Cardiac septum (tissue), 1 donor: ENCODE measurements at places on chromosomes 16 and 17. TPM values are rescaled to one million over a fixed set of nuclear protein-coding genes. Genes with fewer than 3 reads are reported as not detected.
A peak's percentile ranks its signal among the peaks of the same experiment; 100 is the strongest.

The DPEP3 gene
- total RNA-seq, result not detected

GRCh38 chr16:75364286-75364791 lies 69.0 kb downstream of the CFDP1 start:
- no peak for DNase-seq

GRCh38 chr16:47815655-47816054 lies 340.1 kb downstream of the ABCC12 start:
- DNase-seq, result no peak

DNA sequence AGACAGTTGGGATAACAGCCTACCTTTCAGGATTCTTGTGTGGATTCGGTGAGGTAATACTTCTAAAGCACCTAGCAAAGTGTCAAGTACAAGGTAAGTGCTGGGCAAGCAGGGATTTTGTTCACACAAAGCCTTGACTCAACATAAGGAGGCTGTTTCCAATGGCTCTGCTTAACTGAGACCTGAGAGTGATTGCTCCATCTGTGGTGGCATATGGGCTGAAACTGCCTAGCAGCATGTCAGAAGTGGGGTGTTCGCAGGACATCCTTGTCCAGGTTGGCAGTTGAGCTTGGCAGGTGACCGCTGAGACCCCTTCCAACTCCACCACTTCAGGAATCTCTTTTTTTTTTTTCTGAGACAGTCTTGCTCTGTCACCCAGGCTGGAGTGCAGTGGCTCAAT lies 19.8 kb downstream of the IL4R start:
- no peak for DNase-seq

The ITGAL gene
- 2.9 TPM for total RNA-seq

DNA sequence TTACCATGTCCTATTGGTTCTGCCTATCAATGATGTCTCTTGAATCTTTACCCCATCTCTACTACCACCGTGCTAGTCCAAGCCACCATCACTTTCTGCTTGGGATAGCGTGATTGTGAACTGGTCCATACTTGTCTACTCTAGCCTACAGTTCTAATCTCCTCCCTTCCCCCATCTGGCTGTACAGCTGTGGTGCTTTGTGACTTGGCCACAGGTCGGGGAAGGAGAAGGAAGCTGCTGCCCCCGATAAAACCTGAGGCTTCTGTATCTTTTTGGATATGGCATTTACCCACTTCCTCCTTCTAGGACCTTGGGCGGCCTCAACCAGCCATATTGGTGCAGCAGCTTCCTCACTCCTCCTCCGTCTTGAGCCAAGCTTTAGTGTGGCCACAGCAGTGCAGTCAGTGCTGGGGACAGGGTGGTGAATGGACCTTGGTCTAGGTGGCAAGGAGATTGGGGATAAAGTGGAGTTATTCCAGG lies 314 bp upstream of the ITGA2B start:
- no peak for DNase-seq

DNA sequence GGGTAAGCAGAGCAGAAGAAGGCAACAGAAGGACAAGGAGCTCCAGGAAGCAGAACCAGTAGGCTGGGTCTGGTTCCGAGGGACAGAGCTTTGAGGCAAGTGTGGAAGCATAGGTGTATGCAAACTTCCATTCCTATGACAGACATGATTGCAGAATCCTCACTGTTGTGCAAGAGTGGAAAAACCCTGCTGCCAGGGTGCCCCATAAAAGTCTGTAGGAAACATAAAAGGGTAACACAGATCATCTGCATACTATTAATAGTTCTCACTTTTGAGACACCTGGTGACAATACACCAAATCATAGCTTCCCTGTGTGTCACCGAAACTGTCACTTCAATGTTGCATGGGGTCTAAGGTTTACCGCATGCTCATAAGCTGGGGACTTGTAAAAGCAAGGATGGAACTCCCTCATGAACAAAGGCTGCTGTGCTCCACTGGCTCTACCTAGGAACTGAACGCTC lies 39.7 kb downstream of the ARHGAP17 start:
- peak; percentile 57 for DNase-seq

DNA sequence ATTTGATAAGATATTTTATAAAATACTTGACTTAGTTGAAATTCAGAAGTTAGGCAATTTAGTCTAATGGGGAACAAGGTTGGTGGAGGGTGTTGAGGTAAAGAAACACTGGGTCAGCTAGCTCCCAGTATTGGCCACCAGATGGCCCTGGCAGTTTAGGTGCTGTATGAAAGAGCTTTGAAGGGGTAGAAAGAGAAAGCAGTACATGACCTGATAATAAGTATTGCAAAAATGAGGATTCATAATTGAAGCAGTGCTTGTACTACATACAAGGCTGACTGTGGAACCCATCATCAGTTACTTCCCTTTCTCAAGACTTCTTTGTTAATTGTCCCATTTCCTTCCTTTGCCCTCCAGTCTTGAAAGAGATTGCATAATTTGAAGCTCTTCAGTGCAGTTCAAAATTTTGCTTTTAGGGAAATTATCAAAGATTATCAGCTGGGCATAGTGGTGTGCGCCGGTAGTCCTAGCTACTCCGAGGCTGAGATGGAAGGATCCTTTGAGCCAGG lies 29.4 kb downstream of the TANC2 start:
- DNase-seq, result no peak

DNA sequence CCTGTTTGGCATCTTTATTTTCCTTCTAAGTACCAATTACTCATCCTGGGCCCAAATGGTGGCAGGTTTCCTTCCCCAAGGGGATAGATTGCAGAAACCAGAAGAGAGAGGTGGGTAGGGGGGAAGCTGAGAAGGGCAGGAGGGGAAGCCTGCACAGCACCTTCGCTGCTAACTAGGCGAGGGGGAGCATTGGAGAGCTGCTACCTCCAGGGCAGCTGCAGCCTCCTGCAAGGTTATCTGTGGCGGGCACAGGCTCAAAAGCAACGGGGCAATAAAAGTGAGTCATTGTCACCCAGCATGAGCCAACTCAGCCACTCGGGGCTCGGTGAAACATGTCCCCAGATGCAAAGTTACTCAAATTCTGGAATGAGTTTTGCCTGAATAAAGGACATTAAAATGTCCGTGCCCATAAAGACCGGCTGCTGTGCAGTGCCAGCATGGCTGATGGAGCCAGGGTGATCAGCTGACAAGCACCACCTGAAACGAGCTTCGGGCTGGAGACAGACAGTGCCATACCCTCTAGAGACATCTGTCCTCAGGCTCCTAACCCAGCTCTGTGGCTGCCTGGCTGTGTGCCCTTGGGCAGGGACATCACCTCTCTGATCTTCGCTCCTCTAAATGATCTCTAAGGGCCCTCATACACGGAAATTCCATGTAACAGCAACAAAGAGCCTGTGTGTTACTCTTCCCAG lies 68.1 kb upstream of the GRIN2A start:
- DNase-seq, result no peak

The GNG13 gene
- not detected for total RNA-seq

DNA sequence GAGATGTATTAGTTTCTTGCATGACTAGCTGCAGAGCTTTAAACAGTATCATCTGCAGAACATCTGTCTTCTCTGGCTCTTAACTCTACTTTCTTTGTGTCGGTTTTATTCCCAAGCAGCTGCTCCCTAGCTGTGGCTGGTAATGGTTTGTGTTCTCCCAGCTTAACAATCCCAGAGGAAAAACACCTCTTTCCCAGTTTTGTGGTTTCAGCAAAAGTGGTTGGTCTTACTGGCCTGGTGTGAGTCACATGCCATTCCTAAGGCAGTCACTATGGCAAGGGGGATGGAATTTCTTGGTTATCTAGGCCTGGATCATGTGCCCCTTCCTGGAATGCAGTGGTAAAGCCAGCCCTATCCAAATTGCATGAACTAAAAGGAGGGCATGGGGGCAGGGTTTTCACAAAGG lies 27.5 kb downstream of the OMG start:
- no peak for DNase-seq

DNA sequence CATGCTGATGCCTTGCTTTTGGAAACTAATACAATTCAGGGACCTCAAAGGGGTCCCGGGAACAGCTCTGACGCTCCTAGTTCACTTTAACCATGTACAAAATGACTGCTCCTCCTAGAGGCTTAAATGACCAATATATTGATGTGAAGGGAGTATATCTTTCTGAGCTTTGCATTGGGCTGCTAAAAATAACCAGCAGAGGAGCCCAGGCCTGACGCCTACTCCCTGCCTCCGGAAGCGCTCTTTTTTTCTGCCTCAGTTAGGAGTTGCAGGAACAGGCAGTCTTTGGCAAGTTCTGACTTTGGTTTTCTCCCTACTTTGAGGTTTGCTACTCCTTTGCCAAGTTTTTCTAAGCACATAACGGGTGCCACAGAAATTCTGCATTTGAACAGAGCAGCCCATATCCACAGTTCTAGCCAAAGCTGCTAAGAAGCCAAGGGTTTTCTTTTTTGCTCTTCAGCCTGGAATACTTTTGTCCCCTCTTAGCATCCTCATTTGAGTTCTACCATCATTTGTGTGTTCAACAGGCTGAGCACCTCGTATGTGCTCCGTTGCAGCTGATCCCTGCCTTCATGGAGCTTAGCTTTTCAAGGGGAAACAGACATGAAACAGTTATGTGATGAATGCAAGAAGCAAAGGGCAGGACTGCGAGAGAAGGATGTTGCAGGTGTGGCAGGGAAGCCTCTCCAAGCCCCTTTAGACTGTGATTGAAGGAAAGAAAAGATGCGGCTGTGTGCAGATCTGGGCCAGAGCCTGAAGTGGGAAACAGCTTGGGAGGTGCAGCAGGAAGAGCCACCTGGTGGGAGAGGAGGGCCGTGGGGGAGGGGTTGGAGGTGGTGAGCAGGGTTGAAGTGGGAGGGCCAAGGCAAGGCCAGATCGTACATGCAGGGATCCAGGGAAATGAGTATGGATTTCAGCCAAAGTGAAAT lies 2.8 kb upstream of the NAGPA start:
- no peak for DNase-seq

The SLFN14 gene
- total RNA-seq, result 0.08 TPM

DNA sequence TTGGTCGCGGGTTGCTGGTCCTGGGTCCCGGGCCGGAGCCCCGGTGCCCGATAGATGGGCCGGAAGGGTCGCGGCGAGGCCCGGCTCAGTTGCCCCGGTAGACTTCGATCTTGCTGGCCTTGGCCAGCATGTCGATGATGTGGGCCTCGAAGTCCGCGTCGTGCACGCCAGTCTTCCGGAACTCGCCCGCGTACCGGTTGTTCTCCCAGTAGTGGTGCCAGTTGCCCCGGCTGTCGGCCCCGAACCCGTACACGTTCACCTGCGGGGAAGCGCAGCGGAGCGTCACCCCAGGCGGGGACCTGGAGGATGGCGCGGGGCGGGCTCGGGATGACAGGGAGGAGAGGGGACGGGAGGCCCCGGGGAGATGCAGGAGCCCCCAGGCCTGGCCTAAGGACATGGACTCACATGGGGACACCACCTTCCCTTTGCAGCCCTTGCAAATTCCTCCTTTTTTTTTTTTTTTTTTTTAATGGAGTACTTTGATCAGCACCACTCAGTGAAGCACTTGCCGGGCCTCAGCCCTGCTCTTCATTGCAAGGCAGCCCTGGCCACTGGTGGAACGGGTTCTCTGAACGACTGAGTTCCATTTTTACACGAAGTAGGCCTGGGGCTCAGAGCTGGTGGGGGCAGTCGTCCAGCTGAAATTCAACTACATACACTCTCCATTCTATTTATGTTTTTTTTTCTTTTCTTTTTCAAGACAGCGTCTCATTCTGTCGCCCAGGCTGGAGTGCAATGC lies 35.1 kb downstream of the DDX19A start:
- DNase-seq, result no peak

The AOC2 gene
- 0.89 TPM for total RNA-seq

DNA sequence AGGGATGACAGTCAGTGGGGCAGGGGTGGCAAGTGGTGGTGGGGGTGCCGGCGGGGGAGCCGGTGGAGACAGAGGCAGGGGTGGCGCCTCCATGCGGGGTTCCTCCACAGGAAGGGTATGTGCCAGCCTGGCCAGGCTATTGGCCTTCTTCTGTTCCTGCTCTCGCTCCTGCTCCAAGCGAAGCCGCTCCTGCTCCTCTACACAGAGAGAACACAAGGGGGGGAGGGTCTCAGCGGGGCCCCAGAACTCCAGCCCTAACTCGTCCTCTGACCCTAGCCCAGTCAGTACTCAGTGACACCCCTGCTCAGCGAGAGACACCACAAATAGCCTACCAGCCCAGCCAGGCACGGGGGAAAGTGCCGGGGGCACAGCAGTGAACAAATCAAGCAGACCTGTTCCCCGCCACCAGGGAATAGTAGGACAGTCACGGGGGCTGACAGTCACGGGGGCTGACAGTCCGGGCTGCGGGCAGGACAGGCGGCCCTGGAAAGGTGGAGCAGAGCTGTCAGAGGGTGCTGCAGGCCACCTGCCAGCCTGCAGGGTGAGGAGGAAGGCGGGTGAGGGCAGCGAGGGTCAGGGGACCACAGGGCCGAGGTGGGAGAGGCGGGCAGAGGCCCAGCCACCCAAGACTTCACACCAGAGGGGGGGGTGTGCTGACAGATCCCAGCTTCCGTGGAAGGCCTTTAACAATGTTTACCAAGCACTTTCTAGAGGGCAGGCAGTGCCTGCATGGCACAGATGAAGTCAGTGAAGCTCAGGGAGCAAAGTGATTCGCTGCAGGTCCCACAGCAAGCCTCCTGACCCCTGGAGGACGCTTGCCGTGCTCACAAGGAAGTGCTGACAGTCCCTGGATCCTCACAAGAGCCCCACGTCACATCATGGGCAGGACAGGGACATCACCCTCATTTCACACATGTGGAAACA lies 5.3 kb downstream of the MNT start:
- no peak for DNase-seq

The TEX14 gene
- 0.32 TPM for total RNA-seq

GRCh38 chr16:85203462-85203813 lies 91.2 kb upstream of the CIBAR2 start:
- DNase-seq, result no peak

DNA sequence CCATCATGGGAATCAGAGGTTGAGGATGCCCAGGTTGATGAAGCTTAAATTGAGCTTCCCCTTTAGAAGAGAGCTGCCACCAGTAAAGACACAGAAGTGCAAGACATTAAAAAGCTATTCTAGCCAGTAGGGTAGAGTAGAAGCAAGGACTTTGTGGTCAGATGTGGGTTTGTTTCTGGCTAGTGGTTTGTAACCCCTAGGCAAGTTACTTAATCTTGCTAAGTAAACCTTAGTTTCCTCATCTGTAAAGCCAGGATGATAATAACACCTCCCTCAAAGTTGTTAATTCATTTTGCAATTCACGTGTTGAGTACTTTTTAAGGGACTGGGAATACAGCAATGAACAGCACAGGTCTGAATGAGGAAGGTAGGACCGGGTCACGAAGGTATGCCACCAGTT lies 3.6 kb downstream of the SNTB2 start:
- no peak for DNase-seq

DNA sequence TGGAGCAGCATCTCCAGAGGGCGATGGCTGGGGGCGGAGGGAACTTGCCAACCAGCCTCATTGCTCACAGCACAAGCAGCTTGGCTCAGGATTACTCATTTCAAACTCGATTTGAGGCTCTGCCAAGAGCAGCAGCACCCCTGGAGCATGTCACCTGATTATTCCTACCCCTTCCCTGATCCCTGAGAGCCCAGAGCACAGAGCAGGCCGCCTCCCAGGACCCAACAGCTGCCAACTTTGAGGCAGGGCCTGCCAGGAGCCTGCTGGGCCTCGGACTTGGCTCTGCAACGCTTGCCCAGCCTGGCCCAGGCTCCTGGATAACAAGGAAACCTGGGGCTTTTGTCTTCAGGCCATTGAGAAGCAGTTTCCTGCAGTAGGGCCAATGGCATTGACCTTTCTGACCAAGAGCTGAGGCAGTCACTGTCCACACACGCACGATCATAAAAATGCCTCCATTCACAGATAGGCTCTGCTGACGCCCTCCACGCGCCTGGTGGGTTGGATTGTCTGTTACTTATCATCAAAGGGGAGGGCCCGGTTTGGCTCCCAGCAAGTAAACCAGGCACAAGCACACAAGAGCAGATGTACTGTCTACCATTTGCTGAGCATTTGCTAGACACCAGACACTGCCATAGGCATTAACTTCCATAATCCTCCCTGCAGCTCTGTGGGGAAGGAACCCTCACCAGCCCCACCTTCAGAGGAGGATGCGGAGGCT lies 406.6 kb upstream of the EEF2KMT start:
- DNase-seq, result no peak
